ENCODE measurements at places on chromosomes 3 and 15.

DNA sequence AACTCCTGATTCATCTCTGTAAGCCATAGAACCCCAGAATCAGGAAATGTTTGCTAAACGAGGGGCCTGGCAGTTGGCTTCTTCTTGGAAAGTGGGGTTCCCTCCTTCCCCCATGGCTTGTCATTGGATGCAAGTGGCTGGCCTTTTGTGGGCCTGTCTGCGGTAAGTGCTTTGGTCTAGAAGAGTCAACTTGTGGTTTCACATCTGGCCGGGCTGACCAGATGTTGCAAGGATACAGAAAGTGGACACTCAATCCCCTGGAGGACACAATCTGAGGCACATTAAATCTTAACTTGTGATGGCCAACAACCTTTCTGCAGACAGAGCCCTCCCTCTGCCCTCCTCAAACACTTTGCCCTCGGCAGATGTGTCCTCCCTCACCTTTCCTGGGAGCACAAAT is 1.1 kb downstream of the FAH start:
- no peak for DNase-seq

DNA sequence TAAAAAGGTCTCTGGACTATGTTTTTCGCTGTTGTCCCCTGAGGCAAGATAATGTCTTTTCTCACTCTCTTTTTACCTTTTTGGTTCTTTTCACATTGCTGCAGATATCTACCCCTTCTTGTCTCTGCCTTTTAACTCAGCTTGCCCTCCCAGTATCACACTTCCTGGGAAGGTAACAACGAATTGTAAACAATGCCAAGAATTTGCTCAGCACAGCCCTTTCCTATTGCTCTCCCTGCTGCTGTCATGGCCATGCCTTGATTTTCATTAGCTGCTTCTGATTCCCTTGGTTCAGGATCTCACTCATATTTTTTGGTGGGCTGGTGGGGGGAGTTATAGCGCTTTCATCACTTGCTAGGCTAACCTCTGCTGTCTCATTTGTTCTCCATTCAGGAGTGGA is 123.1 kb upstream of the DPH6 start:
- no peak for DNase-seq

DNA sequence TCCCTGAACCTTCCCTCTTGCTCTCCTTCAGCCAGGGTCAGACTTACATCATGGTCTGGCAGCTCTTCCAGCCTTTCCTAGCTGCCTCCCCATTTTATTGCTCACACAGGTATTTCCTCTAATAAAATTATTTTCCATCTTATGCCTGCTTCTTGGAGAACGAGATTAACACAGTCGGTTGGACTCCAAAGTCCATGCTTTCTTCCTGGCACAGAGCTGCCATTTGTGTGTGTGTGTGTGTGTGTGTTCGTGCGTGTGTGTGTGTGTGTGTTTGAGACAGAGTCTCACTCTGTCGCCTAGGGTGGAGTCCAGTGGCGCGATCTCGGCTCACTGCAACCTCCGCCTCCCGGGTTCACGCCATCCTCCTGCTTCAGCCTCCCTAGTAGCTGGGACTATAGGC is 15.5 kb downstream of the FSD2 start:
- no peak for DNase-seq

- DNase-seq = peak; percentile 27
Observed at GRCh38 chr15:84570164-84570735, 30.6 kb upstream of the ZSCAN2 start.

- DNase-seq = peak; percentile 79
Observed at GRCh38 chr3:119184796-119185570, 11.6 kb downstream of the UPK1B start.

DNA sequence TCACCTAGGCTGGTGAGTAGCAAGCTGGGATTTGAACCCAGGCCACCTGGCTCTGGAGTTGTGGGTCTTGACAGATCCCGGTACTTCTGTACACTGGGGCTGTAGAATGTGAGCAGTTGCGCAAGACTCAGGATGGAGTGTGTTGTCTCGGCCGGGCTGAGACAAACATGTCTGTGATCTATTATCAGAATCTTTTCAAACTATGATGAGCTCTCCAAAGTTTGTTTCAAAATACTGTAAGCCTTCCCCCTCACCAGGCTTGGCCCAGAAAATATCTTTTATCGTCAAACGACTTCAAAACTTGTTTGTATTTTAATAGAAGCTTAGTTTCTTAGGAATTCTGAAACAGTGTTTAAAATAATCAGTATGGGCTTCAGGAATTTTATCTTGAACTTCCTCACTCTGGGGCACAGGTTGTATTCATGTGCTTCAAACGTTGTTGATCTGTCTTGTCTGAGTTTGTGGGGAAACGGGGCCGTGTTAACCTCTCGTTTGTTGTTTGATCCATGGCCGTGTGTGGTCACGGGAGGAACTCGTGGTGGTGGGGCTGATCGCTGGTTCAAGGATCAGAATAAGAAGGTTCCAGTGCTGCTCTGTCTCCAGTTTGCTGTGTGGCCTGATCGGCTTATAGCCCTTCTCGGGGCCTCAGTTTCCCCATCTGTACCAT is 40.3 kb upstream of the TFRC start:
- no peak for DNase-seq

GRCh38 chr3:172074586-172074985 is 35.2 kb downstream of the FNDC3B start:
- DNase-seq = peak; percentile 43

GRCh38 chr15:49558929-49559328 is 61.7 kb downstream of the FAM227B start:
- DNase-seq = peak; percentile 67

DNA sequence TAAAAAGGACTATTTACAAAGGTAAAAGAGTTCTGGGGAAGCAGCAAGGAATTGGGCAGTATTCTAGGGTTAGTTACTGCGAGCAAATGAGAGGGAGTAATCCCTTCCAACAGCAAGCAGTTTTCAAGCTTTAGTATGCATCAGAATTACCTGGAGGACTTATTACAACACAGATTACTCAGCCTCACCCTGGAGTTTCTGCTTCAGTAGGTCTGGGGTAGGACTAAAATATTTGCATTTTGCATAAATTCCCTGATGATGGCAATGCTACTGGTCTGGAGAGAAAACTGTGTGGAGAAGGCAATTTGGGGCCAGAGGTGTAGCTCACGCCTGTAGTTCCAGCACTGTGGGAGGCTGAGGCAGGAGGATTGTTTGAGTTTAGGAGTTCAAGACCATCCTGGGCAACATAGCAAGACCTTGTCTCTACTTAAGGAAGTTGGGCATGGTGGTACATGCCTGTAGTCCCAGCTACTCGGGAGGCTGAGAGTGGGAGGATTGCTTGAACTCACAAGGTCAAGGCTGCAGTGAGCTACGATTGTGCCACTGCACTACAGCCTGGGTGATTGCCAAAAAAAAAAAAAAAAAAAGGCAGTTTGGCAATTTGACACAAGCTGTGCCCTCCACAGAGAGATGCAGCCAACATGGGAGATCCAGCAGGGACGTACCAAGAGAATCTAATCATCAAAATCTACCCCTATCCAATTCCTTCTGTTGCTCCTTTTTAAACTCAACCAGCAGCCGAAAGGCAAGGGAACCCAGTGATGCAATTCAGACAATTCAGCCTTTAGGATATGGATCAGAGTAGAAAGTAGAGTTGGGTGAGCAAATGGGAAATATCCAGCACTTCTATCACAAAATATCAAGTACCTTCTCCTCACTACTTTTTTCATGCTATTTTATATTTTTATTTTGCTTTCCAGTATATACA is 27.1 kb upstream of the AP4E1 start:
- no peak for DNase-seq

DNA sequence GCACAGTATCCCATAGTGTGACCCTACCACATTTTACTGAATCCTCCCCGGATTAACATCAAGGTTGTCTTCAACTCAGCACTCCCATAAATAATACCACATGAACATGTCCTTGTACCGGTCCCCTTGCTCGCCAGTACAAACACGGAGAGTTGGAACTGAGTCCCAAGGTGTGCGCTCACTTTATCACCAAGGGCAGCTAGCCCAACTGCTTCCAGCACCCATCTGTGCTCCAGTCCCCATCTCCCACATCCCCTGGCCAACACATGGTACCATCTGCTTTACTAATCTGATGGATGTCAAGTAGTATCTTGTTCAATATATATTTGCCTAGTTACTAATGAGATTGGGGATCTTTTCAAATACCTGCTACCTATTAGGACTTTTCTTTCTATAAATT is 64.7 kb downstream of the ISG20 start:
- DNase-seq = no peak

DNA sequence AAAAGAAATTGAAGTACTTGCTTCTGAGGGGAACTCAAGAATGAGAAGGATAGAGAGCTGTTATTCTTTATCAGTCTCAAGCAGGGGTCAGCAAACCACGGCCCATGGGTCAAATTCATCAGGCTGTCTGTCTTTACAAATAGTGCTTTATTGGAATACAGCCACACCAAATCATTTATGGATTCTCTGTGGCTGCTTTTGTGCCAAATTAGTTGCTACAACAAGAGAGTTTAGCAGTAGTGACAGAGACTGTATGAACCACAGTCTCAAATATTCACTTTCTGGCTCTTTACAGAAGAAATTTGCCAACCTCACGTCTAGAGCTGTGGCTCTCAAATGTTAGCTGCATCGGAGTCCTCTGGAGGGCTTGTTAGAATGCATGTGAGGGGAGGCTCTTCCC is 258.0 kb upstream of the RARB start:
- DNase-seq = no peak

All from fibroblast of pulmonary artery (primary cell).